Activated naive CD4-positive, alpha-beta T cell treated with anti-CD3 and anti-CD28 coated beads, Interleukin-2, amount 50 U/mL, for 16 hours (primary cell): ENCODE measurements at places on chromosomes 1 and 21.

DNA sequence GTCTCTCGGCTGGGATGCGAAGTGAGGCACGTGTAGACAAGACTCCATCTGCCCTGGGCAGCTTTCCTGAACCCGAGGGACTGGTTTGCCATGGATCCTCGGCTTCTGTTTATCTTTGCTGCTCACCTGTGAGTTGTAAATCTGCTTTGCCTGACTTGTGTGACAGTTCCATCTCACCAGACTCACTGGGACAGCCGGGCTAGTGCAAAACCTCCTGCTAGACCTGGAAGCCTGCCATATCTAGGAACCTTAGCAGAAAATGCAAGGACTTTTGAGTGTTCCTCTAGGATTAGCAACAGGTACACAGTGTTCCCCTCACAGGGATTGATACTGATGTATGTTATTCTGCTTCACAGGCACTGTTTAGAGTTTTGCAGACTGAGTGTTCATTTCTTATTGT is 218.6 kb downstream of the URB2 start:
- DNase-seq, result no peak

DNA sequence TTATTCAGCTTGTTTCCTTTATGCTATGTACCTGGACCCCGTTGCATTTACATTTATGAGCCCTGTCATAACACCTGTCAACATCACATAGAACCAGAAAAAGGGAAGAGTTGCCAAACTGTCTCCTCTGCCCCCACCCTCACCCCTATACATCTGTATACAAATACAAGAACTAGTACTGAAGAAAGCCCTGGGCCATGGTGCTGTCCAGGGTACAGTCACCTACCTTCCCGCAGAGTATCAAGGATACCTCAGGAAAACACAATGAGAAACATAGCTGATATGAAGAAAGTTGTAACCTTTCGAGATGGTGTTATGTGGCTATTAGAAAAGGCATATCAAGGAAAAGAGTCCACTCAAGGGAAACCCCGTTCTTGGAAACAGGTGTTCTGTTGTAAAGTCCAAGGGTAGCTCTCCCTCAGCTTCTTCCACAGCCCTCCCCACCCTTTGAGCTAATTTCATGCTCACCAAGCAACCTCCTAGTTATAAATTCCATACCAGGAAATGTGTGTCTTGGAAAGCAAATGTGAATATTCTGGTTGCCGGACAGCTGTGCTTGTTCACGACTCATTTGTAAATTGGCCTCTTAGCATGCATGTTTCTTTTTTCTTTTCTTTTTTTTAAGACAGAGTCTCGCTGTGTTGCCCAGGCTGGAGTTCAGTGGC is 16.7 kb upstream of the AVPR1B start:
- no peak for DNase-seq

GRCh38 chr1:152035539-152036266 is 1.1 kb downstream of the S100A11 start:
- no peak for DNase-seq

- no peak for DNase-seq
Measured at GRCh38 chr1:36303650-36304360, 2.4 kb upstream of the SH3D21 start.

DNA sequence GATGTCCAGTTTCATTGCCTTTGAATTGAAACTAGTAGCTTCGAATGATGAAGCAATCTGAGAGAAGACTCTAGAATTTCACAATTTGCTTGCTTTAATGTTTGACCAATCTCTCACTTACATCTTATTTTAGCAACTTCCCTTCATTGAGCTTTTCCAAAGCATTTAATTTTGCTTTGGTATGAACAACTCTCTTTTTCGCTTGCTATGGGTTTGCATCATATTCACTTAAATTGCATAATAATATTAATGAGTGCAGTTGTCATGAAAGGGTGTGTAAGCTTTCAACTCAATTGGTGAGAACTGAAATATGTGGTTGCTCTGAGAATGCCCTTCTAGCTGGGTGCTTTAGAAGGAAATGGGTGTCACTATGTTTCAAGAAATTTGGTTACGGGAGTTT is 309.2 kb downstream of the HLX start:
- no peak for DNase-seq

- no peak for DNase-seq
Measured at GRCh38 chr1:96072021-96072420, 649.6 kb upstream of the PTBP2 start.

- DNase-seq, result no peak
Measured at GRCh38 chr1:197465528-197466327, 197.7 kb downstream of the CRB1 start.

- no peak for DNase-seq
Measured at GRCh38 chr1:166884971-166885370, 8.9 kb upstream of the TADA1 start.

- DNase-seq, result no peak
Measured at GRCh38 chr1:38097284-38097898, 50.8 kb upstream of the POU3F1 start.

DNA sequence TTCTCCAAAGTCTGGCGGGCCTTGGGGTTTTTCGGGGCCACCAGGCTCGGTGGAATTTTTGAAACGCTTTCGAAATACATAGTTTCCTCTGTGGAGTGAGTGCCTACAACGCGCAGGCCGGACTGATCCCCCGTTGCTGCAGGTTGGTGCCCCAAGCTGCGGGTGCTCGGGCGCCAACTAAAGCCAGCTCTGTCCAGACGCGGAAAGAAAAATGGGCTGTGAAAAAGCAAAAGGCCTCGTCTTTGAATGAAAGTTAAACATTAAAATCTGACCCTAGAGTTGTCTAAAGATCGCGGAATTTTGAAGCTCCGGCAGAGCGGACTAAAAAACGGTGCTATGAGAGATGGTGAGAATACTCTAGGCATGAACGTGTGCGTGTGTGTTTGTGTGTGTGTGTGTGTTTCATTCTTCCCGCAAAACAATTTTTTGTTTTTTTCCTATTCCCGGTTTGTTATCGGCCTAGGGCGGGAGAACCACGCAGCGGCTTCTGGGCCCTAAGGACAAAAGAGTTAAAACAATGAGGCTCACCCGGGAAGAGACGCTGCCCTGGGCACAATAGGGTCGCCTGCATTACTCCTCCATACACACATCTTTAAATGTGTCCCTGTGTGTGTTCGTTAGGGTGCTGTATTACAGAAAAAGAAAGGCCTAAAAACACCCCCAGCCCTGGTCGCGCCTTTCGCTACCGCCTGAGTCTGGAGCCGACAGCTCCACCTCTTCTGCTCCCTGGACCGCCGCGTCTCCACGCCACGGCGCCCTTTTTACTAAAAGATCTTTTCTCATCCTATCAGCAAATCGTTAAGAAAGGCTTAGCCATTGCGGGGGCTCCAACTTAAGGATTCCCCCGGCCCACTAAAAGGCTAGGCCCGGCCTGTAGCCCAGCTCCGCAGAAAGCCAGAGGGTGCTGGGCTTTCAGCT is 3.2 kb downstream of the TBX15 start:
- no peak for DNase-seq

DNA sequence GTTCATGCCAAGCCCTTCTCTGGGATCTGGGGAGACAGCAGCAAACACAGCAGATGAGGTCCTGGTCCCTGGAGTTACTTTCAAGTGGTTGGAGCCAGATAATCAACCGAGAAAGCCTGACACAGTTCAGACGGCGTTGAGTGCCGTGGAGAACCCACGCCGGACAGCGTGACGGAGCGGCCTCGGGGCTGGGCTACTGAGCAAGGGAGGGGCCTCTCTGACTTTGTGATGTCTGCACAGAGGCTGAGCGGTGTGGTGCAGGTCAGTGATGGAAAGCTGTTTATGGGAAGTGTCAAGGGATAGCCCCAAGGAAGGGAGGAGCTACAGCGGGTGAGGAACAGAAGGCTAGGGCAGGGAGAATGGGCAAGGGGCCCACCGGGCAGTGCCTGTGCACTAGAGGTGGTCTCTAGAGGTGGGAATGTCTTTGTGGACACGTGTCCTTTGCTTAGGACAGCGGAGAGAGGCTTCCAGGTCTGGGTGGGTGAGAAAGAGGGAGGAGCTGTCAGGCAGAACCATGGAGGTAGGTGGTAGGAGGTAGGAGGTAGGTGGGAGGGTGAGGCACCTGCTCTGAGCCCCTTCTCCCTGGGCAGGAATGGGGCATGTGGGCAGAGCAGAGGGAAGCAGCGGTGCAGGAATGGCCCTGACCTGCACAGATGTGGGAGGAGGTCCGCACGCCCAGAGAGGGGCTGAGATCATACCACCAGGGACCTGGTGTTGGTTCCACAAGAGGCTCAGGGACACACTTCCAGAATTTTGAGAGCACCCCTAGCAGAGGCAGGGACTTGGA is 62.8 kb downstream of the RUNX3 start:
- DNase-seq, result no peak

DNA sequence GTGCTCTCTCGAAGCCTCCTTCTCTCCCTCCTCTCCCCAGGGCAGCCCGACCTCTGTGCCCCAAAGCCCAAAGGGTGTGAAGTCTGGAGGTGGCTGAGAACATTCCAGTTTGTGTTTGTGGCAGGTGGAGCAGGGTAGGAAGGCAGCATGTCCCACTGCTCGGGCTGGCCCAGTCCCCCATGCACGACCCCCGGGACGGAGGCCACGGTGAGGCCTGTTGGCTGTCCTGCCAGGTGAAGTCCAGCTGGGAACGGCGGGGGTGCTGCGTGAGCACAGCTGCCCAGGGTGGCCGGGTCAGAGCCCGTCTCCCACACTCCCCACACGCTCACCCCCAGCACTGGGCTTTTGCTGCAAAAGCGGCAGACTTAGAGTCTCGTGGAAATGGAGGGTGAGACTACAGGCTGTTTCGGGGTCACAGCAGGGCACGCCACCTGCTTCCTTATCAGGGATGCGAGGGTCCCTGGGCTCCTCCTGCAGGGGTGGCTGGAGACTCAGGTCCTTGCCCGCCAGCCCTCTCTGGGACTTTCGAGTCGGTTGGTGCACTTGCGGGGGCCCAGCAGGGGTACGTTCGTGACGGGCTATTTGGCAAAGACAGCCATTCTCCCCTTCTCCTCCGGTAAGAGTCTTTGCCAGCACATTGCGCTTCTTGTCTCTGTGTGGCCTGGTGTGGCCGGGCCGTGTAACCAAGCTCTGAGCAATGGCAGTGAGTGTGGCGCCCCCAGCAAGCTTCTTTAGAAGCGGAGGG is 40.3 kb downstream of the MORN1 start:
- DNase-seq, result no peak

DNA sequence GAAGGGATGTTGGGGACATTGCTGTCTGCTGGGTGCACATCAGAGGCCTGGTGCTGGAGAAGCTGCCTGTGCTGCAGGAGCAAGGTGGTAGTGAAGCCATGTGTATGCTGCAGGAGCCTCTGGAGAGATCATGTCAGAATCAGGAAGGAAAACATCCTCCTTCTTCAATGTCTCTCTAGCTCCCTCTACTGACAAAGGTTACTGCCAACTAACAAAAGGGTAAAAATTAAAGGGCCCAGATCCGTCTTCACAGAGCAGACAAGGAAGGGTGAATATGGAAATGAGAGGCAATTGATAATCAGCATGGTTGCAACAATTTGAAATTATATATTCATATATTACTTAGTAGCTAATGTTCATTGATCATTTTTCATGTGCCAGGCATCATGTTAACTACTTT is 32.2 kb downstream of the FAM177B start:
- DNase-seq, result no peak

GRCh38 chr1:231890791-231891190 is 264.2 kb downstream of the DISC1 start:
- no peak for DNase-seq

GRCh38 chr1:9426291-9426711 is 113.0 kb upstream of the SLC25A33 start:
- peak; percentile 58 for DNase-seq

DNA sequence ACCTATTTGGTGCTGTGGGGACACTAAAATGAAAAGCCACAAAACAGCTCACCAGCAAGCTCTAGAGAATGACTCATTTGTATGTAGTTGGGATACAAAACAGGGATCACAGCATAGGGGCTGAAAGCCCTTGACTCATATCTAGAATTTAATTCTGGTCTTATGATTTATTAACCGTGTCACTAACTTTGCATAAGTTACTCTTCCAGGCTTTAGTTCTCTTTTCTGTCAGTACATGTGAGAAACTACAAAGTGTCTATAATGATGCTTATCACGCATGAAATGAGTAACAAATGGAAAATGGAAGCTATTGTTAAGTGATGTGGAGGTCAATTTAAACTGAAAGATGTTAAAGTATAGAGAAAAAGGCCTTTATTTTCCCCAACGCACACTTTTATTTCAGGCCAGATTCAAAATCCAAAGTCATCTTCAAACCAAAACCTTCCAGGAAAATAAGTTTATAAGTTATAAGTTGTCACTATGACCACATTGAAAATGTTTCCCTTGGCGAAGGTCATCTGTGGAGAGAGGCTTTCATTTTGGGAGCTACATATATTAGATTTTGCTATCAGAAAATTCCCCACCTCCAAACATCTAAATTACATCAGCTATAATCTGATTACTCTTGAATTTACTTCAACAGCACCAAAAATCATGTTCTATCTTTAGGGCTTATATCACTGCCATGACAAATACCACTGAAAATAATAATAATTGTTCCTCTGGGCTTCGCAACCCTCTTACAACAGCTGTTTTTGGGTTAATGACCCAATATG is 430.5 kb downstream of the MRPL39 start:
- no peak for DNase-seq

DNA sequence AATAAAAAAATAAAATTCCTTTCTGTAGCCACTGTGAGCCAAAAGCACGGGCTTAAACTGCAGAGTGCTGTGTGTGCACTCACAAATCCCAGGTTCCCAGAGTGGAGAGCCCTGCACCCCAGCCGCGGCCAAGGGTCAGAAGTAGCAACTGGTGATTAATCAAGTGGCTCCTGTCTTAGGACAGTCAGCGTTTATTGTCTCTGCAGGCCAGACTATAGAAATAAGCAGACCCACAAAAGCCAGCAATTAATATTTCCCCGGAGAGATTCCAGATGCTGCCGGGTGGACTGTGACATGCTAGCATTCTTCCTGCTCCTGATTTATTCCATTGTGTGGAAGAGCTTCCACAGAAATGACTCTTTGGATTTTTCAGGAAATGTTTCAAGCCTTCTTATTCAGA is 412.2 kb downstream of the KIF26B start:
- no peak for DNase-seq

GRCh38 chr21:32368386-32368785 is 24.4 kb downstream of the URB1 start:
- DNase-seq, result no peak

GRCh38 chr1:207459008-207459407 is 4.9 kb downstream of the CR2 start:
- DNase-seq, result no peak

GRCh38 chr1:54506594-54506993 is 41.4 kb upstream of the ACOT11 start:
- DNase-seq, result no peak

- no peak for DNase-seq
Measured at GRCh38 chr1:55425310-55425930, 210.3 kb upstream of the USP24 start.
